T-helper 22 cell (primary cell): ENCODE measurements at places on chromosomes 11 and 22.

- no peak for DNase-seq
These were observed 23.0 kb downstream of the OTOG start for GRCh38 chr11:17570034-17570433.

DNA sequence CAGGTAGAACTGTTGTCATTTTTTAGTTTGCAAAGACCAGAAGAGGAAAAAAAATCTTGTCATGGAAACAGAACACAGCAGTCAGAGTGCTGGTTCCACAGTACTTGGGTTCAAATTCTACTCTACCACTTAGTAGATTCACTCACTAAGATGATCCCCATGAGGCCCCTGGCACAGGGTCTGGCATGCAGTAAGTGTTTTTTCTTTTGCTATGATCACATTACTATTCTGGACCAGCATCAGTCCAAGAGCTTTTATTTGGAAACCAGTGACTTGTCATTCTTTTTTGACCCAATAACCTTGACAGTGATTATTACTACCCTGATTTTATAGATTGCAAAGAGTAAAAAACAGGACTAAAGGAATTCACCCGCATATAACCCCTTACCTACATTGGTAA, 4.1 kb downstream of the EEF1G start:
- no peak for DNase-seq

- DNase-seq = no peak
These were observed 153.9 kb downstream of the TEAD1 start for GRCh38 chr11:12827929-12828812.

- no peak for DNase-seq
These were observed 5.1 kb upstream of the LYVE1 start for GRCh38 chr11:10573556-10573955.

DNA sequence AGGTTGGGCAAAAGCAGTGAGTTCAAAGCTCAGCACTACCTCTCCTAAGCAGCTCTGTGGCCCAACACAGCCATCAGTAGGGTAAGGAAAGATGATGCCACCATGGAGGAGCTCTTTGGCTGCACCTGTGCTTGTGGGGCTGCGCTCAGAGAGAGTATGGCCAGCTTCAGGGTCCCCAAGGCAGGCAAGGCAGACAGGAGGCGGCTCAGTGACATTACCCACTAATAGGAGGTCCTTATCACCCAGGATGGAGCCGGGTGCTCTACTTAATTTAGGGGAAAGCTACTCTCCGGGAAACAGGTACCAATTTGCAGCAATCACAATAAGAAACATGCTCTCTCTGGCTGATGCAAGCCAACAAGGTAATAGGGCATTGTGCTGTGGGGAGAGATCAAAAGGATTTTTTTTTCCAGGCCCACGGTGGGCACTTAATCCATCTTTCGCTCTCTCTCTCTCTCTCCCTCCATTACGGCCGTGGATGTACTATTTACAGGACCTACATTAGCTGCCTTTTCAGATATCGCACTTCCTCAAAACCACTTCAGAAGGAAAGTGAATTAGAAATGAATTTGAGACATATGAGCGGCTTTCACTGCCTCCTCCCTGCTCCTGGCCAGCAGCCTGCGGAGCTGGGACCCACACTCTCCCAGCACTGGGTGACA, 446.3 kb downstream of the SOX6 start:
- no peak for DNase-seq

DNA sequence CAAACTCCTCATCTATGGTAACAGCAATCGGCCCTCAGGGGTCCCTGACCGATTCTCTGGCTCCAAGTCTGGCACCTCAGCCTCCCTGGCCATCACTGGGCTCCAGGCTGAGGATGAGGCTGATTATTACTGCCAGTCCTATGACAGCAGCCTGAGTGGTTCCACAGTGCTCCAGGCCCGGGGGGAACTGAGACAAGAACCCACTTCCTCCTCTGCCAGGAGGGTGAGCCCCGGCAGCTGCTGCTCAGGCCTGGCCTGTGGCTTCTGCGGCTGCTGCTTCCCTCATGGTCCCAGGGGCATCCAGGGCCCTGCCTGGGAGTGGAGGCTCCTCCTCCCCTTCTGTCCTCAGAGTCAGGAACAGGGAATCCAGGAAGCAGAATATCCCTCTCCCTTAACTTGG, 98.4 kb downstream of the ZNF280B start:
- no peak for DNase-seq

DNA sequence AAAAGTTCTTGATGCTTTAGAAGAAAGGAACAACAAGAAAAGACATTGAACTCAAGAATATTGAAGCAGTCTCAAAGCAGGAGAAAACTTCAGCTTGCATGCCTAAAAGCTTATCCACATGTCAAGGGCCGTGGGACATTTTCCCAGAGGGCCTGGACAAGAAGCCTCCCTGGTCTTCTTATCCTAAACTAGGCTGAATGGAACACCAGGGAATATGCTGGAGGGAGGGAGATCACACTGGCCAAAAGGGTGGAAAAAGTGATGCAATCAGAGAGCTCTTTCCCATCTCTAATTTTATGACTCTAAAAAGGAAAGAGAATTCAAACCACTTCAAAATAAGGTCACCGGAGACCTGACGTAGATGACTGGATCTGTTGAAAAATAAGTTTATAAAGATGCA, 107.2 kb downstream of the MPPED2 start:
- DNase-seq = no peak

DNA sequence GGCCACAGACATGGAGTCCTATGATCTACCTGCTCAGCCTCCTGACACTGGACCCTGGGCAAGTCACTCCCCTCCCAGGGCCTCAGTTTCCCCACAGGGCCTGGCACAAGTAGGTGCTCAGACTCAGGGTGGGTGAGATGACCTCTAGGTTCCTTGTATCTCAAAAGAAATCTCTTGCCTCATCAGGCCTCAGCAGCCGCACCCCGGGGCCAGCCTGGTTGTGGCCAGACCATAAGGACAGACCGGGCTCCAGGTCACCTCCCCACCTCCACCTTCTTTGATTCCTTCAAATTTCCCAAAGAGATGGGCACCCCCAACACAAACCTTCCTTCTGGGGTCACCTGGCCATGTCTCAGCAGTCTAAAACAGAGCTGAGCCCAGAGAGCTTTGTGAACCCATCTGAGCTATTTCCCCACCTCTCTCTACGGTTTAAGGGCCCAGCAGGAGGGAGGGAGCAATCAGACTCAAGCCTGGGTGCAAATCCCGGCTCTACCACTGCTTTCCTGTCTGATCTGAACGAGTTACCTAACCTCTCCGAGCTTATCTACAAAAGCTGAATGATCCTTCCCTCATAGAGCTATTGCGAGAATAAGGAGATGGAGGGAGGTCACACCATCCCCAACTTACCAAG, 2.5 kb upstream of the APOL4 start:
- no peak for DNase-seq

- DNase-seq = no peak
These were observed 34.7 kb downstream of the ALG9 start for GRCh38 chr11:111836721-111837120.

DNA sequence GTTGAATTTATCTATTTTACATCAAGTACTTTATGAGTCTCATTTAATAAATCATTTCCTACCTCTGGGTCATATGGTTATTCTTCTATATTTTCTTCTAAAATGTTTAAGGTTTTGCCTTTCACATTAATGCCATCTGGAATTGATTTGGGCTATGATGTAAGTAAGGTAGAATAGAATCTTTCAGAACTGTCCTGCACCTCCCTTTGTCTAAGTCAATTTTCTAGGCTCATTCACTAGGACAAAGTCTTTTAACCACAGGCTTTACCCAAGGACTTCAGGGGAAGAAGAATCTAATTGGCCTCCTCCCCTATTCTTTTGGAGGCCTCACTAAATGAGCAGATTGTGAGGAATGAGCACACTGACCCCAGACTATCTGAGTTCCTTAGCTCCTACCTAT, 146.0 kb downstream of the BBOX1 start:
- no peak for DNase-seq

DNA sequence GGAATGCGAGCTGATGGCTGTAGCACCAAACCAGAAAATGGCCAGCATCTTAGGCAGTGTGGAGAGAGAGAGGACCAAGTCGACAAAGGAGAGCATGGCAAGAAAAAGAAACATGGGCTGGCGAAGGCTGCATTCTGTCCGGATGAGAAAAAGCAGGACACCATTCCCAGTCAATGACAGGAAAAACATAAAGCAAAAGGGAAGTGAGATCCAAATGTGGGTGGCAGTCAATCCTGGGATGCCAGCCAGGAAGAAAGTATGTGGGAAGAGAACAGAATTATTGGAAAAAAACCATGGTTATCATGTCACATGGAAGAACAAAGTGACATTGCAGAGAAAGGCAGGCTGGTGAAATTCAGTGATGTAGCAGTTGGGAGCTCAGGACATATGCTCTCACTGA, 36.9 kb upstream of the OR56A1 start:
- no peak for DNase-seq

DNA sequence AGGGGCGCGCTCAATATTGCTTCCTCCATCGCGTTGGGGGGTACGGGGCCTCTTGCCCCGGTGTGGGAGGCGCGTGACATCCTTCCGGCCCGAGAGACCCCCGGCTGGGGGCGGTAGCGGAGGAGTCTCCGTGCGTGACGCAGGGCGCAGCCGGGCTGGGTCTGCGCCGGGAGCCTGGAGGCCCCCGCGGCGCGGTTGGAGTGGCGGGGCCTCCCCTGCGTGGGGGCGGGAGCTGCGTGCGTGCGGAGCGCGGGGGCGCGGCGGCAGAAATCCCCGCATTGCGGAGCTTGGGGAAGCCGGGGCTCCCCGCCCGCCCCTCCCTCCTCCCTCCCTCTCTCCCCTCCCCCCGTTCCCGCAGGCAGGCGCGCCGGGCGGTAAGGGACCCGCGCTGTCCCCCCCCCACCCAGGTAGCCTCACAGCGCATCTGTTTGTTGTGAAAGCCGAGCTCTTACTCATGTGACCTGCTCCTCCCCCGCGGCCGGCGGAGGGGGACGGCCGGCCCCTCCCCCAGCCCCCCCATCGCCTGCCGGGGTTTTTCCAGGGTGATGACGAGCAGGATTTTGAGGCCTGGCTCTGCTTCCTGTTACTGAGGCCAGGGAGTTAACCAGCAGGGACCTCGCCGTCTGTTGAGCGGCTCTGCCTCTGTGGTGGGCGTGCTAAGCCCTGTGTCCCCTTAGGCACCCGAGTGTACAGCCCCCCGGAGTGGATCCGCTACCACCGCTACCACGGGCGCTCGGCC, 1.6 kb downstream of the PIM3 start:
- DNase-seq = peak; percentile 91

- DNase-seq = no peak
These were observed 86.8 kb downstream of the PTPRJ start for GRCh38 chr11:48066881-48067800.

DNA sequence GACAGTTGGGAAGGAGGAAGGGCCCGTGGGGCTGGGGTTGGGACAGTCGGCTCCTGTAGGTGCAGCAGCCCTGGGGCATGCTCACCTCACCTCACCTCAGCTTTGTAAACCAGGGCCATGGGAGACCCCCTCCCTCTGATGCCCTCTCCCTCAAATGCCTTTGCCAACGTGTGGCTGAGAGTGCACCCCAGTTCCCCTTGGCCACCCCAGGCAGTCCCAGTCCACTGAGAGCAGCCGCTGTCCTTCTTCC, 4.2 kb upstream of the NEAT1 start:
- no peak for DNase-seq

GRCh38 chr22:28873183-28873963, 10.0 kb upstream of the ZNRF3 start:
- DNase-seq = no peak

DNA sequence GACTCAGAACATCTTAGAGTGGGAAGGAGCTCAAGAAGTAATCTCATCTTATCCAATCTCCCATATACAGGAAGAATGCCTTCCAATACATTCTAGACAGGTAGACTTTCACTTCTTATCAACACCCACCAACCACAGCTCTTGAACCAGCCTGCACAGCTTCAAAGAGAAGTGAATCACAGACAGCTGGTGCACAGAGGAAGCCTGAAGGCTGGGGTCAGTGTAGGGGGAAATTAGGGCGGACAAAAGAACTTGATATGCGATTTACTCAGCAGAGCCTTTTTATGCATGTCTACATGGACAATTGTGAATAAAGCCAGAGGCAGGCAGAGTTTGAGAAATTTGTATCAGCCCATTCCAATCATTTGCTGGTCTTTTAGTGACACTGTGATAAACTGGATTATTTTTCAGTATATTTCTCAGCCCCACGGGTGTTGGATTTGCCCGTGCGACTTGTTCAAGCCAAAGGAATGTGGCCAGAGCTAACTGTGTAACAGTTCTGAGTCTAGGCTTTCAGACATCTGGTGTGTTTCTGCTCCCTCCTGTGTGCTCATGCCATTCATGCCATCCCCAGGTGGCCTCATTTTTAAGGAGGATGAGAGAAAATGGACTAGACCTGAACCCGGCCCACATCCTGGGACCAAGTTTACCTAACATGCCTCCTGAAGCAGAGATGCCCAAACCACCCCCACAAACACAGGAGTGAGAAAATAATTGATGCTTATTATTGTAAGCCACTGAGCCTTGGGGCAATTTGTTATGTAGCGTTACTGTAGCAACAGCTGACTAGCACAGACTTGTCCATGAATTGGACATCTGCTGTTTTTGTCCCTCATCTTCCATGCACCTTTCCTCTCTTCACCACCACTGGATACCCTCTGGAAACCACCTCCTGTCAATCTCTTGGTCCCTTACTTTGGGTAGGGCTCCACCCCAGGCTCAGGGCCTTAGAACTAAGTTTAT, 137.5 kb upstream of the HSD17B12 start:
- DNase-seq = no peak

DNA sequence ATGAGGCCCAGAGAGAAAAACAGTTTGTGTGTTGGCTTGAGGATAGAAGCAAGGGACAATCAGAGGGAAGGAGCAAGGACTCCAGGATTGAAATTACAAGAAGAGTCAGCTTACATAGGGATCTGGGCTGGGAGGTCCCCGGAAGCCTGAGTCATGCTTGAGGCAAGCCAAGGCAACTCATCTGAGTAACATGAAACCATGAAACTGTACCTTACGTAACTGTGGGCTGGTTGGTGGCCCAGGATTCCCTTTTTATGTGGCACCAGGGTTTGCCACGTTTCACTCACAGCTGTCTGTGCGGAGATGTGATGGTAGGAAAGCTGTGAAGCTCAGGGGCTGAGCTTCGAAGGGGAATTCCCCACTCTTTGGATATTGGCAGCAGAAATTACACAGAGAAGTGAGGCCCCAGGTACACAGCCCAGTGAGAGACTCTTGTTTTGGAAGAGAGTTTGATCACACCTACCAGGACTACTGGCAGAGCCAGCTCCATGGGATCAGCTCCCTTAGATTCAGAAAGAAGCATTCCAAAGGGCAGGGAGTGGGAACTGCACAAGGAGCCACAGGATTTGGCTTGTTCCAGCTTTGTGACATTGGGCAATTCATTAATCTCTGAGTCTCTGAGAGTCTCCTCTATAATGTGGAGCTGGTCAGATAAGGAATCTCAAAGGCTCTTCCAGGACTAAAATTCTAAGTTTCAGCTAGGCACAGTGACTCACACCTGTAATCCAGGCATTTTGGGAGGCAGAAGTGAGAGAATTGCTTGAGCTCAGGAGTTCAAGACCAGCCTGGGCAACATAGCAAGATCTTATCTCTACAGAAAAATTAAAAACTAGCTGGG, 7.8 kb downstream of the SLC5A1 start:
- DNase-seq = peak; percentile 36

DNA sequence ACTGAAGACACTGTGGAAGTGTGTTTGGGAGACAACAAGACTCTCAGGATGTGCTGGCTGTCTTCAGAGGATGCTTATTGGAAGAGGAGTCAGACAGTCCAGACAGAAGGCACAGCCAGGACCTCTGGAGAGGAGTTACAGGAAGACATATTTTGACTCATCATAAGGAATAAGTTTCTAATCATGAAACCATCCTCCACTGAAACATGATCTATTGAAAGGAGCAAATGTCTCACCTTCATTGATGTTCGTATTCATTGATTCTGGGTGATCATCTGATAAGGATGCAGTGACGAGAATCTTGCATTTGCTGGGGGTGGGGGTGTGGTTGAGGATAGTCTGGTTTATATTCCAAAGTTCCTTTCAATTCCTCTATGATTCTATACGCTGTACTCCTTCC, 2.5 kb upstream of the CXCR5 start:
- DNase-seq = no peak
